ENCODE measurements at places on chromosomes 13 and 19.

DNA sequence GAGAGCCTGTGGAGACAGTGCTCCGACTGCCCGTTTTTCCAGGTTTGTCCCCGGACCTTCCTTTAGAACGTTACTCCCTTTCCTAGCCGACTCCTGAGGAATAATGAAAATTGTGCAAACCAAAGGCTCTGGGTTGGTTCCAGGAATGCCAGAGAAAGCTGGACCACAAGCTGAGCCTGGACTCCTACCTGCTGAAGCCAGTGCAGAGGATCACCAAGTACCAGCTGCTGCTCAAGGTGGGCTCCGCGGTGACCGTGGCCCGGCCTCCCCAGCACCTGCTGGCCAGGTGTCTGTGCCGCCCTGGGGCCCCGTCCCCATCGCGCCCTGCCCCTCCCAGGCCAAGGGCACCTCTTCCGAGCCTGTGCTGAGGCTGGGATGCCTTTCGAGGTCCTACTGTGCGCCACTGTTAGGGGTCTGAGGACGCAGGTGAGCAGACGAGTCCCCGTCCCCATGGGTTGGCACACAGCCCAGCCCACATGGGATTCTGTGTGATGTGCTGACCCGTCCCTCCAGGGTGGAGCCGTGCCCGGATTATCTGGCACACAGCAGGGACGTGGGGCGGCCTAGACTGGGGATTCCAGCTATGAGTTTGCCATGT, 20.5 kb upstream of the F7 start:
- no peak for DNase-seq

DNA sequence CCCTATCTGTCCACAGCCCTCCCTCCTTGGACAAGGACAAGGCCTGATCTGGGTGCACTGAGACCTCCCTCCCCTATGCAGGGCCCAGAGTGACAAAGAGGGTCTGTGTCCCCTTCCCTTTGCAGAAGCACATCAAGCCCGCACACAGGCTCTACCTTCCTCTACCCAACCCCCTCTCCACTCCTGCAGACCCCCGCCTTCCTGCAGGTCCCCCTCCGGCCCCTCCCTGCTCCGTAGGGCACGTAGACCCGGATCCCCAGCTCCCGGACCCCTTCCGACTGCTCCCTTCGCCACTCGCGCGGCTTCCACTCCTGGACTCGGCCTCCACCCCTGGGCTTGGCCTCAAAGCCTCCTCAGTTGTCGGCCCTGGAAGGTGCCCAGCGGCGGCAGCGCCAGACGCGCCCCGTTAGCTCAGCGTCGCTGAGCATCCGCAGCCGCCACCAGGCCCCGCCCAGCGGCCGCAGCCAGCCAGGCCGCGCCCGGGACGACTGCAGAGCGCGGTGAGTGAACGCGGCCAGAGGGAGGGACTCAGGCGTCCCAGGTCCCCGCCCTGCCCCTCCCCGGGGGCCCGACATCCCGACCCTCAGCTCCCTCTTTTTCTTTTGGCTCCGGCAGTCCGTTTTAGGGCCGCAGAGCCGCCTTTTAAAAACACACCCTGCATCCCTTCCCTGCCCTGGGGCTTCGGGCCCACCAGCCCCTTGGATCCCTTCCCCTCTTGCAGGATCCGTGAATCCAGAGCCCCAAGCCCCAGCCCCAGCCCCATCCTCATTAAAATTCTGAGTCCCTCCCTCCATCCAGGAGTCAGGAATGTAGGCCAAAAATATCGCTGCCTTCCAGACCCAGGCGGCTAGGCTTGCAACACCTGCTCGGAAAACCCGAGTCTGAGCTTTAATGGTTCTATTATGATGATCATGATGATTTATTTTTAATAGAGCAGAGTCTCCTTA, 1.5 kb upstream of the MYADM start:
- peak; percentile 58 for DNase-seq

GRCh38 chr13:31982540-31982939, 49.0 kb upstream of the FRY start:
- DNase-seq = no peak

GRCh38 chr13:36945078-36945477, 25.0 kb upstream of the SMAD9 start:
- DNase-seq = no peak

DNA sequence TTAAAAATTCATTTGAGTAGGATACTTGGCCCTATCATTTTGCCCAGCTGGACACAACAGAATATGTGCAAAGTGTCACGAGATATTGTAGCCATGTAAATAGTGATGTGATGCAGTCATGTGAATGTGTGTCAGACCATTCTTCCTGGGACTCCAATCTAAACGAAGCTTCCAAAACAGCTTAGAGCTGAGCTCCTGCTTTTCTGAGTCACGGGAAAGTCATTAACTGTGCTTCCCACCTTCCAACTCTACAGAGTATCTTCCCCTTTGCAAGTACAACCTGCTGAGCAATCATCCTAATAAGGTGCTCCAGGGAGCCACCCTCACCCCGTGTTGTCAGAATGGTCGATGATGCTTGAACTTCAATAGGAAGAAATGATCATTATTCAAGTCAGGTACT, 294.7 kb downstream of the MYO16 start:
- no peak for DNase-seq

- DNase-seq = no peak
Observed at GRCh38 chr13:95676105-95676761, 706 bp upstream of the DNAJC3 start.

Data from GM12892 (cell line).